ENCODE measurements at places on chromosomes 2 and 18.

DNA sequence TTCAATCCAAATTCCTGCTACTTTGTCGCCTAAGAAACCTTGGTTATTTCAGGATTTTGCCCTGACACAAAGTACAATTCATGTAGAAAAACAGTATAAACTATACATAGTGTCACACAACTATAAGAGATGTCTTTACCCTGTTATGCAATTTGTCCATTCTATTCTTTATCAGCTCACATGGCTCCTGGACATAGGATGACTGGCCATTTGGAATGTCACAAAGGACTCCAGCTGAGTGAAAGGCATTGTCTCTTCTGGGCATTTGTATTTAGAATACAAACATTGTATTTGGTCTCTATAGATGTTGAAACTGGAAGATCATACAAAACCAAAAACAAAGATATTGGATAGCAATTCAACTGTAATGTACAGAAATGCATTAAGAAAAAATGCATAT is 944.6 kb upstream of the LRRTM1 start:
- DNase-seq = no peak

- DNase-seq = no peak
Measured at GRCh38 chr2:238710032-238710735, 137.7 kb upstream of the TWIST2 start.

- DNase-seq = no peak
Measured at GRCh38 chr2:145018502-145018901, 498.6 kb upstream of the ZEB2 start.

- DNase-seq = no peak
Measured at GRCh38 chr18:41700416-41700815, 254.6 kb upstream of the PIK3C3 start.

GRCh38 chr18:306608-307255 is 38.9 kb upstream of the THOC1 start:
- DNase-seq = no peak

DNA sequence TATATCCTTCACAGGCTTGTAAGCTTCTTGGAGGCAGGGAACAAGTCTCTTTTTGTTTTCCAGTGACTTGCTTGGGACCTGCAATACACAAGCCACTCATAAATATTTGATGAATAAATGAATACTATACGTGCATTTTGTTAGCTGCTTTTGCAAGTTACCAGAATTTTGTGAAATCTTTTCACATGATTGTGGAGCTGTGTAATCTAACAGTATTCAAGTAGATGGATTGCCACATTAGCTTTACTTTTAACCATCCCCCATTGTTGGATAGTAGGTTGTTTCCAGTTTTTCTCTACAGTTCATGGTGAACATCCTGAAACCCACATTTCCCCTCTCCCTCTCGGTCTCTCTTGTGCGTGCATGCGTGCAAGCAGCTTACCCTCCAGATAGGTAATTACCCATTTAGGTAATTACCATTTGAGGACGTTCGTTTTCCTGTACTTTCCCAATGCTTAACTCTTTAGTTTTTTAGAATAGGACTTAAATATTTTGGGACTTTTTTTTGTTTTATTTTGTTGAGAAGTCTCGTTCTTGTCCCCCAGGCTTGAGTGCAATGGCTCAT is 12.5 kb downstream of the ZNF407 start:
- DNase-seq = no peak

DNA sequence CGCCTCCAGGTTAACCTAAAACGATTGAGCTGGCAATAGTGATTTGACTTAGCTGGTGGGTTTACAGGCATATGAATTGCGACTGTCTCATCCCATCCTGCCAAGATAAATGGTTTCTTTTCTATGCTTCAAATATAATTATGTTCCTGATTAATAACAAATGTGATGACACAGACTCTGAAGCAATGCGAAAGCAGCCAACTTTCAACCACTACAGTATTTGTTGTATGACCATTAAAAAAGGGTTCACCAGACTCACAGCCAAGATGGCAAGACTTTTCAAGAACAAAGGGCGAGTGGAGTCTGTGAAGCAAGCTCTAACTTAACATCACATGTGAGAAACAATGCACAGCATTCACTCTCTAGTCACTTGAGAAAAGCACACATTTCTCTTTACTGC is 186.6 kb downstream of the PID1 start:
- DNase-seq = no peak

GRCh38 chr2:105072039-105072438 is 34.2 kb downstream of the MRPS9 start:
- no peak for DNase-seq

- no peak for DNase-seq
Measured at GRCh38 chr2:89763254-89763580, 1071.7 kb downstream of the RPIA start.

GRCh38 chr2:43178055-43178598 is 48.3 kb downstream of the ZFP36L2 start:
- no peak for DNase-seq

- no peak for DNase-seq
Measured at GRCh38 chr2:177930916-177931315, 141.7 kb downstream of the PDE11A start.

GRCh38 chr2:102735416-102736109 is 26.3 kb upstream of the TMEM182 start:
- DNase-seq = no peak

GRCh38 chr2:130891966-130892365 is 55.3 kb downstream of the ARHGEF4 start:
- no peak for DNase-seq

- no peak for DNase-seq
Measured at GRCh38 chr2:71894261-71894660, 253.4 kb downstream of the CYP26B1 start.

- no peak for DNase-seq
Measured at GRCh38 chr18:37604032-37604431, 38.4 kb upstream of the CELF4 start.

- no peak for DNase-seq
Measured at GRCh38 chr18:12991821-12992179, 638 bp downstream of the CEP192 start.

- no peak for DNase-seq
Measured at GRCh38 chr18:49847524-49847923, 34.2 kb upstream of the ACAA2 start.

DNA sequence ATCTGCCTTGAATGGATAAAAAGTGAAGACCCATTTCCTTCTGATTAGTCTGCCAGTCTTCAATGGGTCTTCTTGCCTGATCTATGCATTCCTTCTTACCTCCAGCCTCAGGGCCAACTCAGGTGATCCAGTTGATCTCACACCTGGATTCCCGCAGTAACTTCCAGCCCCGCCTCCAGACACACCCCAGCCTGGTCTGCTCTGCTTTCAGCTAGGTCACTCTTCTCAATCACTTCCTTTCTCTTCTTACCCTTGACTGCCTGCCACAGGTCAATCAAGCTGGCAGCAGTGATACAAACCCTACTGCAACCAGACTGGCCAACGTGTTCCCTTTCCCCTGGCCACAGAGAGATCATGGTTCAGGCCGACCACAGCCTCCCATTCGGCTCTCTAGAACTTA is 263.6 kb downstream of the ZNF516 start:
- no peak for DNase-seq

DNA sequence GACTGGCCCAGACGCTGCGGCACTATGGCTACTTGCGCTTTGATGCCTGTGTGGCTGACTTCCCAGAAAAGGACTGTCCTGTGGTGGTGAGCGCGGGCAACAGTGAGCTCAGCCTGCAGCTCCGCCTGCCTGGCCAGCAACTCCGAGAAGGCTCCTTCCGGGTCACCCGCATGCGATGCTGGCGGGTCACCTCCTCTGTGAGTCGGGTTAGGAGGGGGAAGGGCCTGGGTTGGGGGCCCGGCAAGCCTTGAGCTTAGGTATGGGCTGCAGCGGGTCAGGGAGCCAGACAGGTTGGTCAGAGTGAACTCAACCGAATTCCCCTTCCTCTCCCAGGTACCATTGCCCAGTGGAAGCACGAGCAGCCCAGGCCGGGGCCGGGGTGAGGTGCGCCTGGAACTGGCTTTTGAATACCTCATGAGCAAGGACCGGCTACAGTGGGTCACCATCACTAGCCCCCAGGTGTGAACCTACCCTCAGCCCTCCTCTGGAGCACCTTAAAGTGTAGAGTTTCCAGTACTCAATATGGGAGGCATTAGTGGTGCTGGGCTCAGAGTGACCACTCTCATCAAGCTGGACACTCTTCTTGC is 4.9 kb downstream of the ZNF513 start:
- DNase-seq = no peak

DNA sequence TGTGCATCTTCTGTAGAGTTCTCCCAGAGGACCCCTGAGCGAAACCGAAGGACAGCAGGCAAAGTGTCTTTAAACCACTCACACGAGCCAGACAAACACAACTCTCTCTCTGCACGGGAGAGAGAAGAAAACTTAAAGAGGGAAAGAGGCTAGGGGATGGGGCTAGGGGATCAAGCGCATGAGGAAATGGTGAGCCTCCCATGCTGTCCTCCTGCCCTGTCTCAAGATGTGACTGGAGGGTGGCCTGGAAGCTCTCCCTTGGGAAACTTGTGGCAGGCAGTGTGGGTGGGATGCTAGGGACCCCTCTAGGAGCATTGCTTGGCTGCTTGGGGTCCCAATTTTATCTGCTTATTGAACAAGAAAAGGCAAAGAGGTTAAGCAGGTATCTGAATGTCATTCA is 44.5 kb downstream of the CYP26B1 start:
- no peak for DNase-seq

GRCh38 chr2:121917143-121917542 is 161.7 kb downstream of the TSN start:
- no peak for DNase-seq

GRCh38 chr2:144477281-144477956 is 42.5 kb downstream of the ZEB2 start:
- no peak for DNase-seq

GRCh38 chr2:207157731-207158130 is 8.0 kb downstream of the KLF7 start:
- no peak for DNase-seq

- DNase-seq = no peak
Measured at GRCh38 chr2:88187038-88187676, 17.0 kb downstream of the THNSL2 start.

DNA sequence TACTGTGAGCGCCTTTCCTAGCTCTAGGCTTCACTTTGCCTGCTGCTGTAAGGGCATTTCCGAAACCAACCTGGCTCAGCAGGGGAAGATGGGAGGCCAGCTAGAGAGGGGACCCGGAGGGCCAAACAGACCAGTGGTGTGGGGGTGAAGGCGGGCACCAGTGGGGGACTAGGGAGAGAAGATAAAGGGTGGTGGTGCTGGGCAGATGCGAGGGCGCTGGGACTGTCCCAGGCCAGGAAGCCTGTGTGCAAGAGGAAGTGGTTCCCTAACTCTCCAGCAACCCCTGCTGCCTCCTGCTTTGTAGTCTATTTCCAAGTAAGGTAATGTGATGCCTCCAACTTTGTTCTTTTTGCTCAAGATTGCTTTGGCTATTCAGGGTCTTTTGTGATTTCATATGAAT is 73.1 kb downstream of the DNAH7 start:
- no peak for DNase-seq

- no peak for DNase-seq
Measured at GRCh38 chr2:64202206-64202845, 58.1 kb upstream of the PELI1 start.

- DNase-seq = no peak
Measured at GRCh38 chr2:202592566-202592965, 42.2 kb upstream of the FAM117B start.

DNA sequence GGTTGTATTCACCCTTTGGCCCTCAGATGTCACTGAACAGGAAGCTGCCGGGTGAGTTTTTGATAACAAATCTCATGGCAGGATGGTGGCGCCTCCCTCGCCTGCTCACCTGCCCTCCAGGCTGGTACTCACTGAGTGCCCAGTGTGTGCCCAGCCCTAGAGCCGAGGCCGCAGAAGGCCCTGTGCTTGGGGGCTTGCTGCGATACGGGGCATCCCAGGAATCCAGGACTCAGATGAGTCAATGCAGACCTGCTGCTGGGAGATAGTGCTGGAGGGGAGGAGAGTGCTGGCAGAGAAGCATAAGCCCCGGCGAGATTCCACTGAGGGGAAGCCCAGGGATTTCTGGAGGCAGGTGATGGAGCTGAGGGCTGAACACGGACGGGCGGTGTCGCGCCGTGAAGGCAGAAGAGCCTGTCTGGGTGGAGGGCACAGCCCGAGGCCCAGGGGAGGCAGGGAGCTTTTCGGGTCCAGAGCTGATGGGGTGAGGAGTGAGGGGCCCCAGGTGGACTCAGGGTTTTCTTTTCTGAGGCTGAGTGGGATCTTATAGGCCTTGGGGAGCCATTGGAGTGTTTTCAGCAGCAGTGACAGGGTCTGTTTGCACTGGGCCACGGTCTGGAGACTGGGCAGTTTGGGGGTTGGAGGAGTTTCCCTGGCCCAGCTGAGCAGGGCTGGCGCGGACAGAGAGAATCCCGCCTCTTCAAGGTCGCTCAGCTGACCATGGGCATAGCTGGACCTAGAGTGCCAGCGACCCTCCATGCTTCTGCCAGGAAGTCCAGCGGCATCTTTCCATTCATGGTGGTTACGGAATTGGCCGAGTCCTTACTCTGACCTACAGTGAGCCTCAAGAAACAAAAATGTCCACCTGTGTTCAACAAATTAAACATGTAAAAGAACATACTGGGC is 35.5 kb downstream of the LDLRAD4 start:
- DNase-seq = no peak

GRCh38 chr18:70688286-70688685 is 399.4 kb downstream of the SOCS6 start:
- no peak for DNase-seq

- DNase-seq = no peak
Measured at GRCh38 chr2:113230531-113230930, 48.2 kb downstream of the PAX8 start.

DNA sequence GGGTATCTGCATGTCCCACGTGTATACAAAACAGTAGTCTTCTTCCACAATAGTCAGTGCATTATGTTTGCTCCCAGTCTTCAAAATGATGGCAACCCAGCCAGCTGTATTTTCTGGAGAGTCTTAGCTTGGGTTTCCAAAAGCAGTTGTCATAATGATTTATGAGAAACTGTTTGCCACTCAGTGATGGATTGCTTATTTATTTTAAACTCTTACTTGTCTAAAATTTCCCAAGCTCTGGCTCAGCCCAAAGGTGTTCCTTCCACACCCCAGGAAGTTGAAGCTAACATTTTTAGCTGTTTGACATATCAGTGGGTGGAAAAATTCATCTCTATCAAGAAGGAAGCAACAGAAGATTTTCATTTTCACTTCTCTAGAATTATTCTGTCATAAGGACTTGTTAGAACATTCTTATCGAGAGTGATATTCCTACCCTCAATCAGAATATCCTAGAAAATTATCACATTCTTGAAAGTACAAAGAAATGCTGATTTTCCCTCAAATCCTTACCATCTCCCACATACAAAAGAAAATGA is 78.8 kb downstream of the ASAP2 start:
- DNase-seq = no peak

GRCh38 chr2:202382684-202383083 is 6.6 kb downstream of the BMPR2 start:
- no peak for DNase-seq

GRCh38 chr2:216047397-216047796 is 34.0 kb upstream of the MREG start:
- no peak for DNase-seq

- no peak for DNase-seq
Measured at GRCh38 chr18:40259115-40259835, 1695.8 kb upstream of the PIK3C3 start.

- DNase-seq = no peak
Measured at GRCh38 chr2:180905002-180905401, 75.4 kb upstream of the UBE2E3 start.

- no peak for DNase-seq
Measured at GRCh38 chr2:240387325-240387668, 48.2 kb upstream of the GPC1 start.

Data from stimulated activated CD4-positive, alpha-beta T cell treated with anti-CD3 and anti-CD28 coated beads, Interleukin-1b, Interleukin-23, amount 100 ng/mL, for 4 hours (primary cell).